Caudate nucleus (tissue), 63 donors: ENCODE measurements at places on chromosomes 6 and 20.

- DNase-seq: no peak
Measured at GRCh38 chr6:148998704-148999103, 251.9 kb downstream of the UST start.

GRCh38 chr20:47782076-47782475 lies 3.2 kb downstream of the SULF2 start:
- DNase-seq: no peak

DNA sequence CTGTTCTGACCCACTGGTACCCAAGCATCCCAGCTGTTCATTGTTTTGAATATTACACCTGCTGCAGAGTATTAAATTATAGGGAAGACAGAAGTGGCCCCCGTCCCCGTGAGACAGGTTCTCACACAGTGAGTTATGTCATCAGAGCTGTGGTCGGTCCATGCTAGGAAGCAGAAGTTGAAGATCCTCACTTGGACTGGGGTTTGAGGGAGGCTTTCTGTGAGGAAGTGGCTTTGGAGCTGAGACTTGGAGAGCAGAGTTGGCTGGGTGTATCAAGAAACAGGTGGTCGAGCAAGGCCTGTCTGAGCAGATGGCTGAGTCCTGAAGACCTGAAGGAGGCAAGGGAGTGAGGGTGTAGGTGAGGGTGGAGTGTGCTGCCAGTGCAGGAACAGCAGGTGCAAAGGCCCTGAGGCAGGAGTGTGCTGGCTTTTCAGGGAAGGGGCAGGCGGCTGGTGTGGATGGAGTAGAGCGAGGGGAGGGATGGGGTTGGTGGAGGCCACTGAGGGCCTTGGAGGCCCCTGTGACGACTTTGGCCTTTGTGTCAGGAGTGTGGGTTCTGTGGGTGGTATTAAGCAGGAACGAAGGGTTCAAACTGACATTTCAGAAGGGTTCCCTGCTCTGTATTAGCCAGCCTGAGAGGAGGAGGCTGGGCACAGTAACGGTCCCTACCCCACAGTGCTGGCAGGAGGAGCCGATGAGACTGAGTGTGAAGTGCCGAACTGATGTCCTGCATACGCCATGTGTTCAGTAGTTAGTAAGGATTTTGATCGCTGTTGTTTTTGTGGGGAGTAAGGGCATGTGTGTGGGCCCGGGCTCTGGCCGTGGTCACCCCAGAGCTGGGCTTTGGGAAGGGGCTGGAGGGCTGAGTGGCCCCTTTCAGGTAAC lies 11.8 kb downstream of the SRC start:
- no peak for DNase-seq

DNA sequence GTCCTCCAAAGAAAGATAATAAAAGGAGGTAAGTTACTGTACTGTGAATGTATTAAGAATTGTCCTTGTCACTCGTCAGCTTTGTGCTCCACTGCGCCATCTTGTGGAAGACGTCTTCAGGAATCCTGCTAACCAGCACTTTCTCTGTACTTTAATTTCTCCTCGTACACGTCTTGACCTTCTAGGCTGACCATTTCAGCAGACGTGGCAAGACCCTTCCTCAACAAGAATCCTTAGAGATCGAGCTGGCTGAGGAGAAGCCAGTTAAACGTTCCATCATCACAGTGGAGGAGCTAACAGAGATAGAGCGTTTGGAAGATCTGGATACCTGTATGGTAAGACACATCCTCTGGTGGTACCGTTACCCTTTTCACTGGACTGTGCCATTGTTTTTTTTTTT lies 95.5 kb upstream of the SCGN start:
- DNase-seq: no peak

DNA sequence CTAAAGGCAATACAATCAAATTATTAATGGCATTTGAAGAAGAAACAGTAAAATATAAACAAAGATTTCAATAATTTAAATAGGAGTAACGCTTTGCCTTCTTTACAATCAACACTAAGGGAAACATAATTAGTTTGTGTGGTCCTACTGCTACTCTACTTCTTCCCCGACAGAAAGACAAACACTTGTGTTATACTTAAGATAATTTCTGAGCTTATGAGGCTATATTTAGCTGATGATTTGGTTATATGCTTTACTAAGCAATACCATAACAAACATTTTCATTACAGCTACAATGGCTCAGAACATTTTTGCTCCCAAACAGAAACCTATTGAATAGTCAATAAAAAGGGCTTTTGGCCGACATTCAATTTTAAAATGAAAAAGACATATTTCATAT lies 1217.2 kb upstream of the GJE1 start:
- DNase-seq: no peak

GRCh38 chr6:127120023-127120786 lies 1.7 kb downstream of the RSPO3 start:
- DNase-seq: no peak
